CD4-positive, alpha-beta T cell treated with Interleukin-15 for 4 hours (primary cell): ENCODE measurements at places on chromosomes 1 and 21.

GRCh38 chr1:35894183-35894582 is 11.2 kb downstream of the AGO1 start:
- peak; percentile 7 for DNase-seq

DNA sequence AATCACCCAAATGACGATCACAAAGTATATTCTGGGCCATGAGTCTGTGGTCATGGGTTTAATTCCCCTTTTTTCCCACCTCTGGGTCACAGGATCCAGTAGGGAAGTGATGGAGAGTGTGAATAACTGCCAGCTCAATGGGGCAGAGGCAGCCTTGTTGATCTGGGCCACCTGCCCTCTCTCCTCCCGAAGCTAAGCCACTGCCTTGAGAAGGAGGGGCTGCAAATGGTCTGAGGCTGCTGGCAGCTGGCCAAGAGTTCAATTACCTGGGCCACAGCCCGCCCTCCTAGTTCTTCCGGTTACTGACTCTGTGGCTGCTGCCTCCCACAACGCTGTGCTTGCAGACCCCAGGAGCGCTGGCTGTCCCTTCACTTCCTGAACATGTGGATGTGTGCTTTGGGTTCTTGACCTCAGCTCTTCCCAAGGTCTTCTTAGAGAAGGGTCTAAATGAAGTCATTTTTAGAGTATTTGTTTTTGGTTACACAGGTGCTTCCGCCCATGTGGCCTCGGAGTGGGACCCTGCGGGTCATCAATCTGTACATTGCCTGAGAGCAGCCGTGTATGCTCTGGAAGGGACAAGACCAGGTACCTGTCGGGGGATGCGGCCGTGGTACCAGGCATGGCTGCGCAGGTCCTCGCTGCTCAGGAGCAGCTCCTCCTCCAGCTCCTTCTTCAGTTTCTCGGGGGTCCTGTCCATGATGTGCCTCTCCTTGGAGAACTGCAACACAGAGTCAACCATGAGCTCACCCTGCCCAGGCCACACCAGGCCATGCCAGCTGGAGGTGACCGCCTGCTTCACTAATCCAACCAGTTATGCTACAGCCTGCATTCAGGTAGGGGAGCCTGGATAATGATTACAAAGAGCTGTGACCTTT is 89.7 kb downstream of the BCAR3 start:
- no peak for DNase-seq

- no peak for DNase-seq
Observed at GRCh38 chr1:925561-926421, 2.1 kb downstream of the SAMD11 start.

GRCh38 chr1:210237479-210237878 is 4.9 kb downstream of the SERTAD4 start:
- no peak for DNase-seq

GRCh38 chr1:154970631-154971340 is at the start of gene SHC1:
SHC1 (minus strand) TSS chr1:154970747; CDS start chr1:154970526, 221 bp downstream.
- peak; percentile 29 for DNase-seq
